ENCODE measurements at places on chromosomes 1 and 21.
A peak's percentile ranks its signal among the peaks of the same experiment; 100 is the strongest.

- DNase-seq, result no peak
Observed at GRCh38 chr1:66088787-66089186, 296.1 kb downstream of the PDE4B start.

GRCh38 chr1:186059752-186060151 is 315.3 kb downstream of the TPR start:
- DNase-seq, result no peak

GRCh38 chr21:46191257-46191685 is 7.0 kb upstream of the SPATC1L start:
- no peak for DNase-seq

DNA sequence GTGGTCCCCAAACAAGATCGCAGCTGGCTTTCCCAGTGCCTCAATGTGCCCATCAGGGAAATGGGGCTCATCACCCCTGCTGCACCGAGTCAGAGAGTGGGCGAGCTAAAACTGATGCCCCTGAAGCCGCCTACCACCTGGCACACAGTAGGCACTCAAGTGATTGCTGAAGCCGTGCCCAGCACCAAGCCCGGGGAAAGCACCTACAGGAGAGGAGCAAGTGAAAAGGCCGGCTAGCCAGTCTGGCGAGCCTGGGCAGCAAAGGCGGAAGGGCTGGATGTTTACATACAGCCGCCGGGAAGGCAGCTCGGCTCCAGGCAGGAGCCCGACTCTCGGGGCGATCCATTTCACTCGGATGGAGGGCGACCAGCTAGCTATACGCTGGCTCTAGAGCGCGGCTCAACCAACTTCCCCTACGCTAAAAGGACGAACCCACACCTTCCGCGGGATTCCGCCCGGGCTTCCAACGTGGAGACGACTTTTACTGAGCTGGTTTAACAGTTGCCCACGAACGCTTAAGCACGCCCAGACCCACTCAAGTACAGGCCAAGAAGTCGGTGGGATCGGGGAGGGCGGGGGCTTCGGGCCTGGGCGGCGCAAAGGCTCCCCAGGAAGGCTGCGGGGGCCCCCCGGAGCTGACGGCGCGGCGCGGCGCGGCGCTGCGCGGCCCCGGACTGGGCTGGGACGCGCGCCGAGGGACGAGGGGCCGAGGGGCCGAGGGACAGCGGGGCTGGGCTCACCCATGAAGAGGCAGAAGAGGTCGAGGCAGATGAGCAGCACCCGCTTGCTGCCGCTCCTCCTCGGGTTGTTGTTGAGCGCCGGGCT is 1.0 kb downstream of the PLPP3 start:
- no peak for DNase-seq

DNA sequence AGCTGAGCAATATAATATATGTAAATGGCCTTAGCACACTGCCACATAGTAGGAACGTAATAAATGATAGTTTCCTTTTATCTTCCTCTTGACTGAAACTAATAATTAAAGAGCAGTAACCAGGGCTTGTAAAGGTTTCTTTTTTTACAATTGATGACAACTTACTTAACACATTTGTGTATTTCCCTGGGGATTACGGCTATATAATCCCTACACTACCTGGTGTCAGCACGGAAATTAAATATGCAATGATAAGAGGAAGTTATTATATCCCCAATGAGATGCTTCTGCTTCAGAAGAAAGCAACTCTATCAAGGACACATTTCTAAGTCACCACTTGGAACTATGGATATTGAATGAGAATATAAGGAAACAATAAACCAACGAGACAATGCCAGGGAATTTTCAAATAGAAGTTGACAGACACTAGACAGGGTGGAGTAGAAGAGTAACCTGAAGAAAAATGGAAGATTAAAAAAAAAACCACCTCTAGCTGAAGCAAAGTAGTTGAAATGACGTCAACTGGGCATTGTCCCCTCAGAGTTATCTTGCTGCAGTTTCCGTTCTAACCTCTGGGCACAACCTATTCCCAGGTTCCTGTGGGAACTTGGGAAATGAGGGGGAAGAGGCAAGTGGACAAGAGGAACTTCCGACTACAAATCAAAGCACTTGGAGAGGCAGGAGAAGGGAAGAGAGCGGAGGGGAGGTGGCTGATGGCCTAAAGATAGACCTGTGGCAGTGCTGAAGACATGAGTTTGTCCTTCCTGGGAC is 66.5 kb downstream of the PLPP3 start:
- no peak for DNase-seq

DNA sequence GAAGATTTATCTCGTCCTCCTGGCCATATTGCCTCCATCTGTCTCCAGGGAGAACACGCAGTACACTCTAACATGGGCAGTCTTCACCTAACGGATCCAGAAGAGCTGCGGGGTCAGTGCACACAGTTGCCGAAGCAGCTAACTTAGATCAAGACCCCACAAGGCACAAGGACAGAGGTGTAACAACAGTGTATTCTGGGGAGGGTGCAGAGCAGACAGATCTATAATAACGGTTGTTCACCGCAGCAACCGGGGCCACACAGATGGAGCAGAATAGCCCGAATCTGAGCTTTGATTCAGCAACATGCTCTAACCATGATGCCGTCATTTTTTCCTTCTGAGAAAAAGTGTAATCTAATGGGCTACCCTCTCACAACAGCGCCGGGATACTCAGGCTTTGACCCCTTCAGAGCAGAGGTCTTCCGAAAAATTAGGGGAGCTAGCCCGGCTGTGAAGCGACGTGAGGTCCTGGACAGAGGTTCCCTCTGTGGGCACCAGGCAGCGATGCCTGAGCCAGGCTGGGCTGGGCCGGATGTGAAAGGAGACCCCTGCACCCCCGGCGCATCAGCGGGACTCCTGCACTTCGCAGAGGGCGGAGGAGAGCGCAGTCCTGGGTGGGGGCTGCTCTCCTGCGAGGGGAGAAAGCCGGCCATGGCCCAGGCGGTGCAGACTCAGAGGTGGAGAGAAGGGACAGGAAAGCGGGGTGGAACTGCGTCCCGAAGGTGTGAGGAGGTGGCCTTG is 57.5 kb downstream of the BCL9 start:
- DNase-seq, result peak; percentile 63

DNA sequence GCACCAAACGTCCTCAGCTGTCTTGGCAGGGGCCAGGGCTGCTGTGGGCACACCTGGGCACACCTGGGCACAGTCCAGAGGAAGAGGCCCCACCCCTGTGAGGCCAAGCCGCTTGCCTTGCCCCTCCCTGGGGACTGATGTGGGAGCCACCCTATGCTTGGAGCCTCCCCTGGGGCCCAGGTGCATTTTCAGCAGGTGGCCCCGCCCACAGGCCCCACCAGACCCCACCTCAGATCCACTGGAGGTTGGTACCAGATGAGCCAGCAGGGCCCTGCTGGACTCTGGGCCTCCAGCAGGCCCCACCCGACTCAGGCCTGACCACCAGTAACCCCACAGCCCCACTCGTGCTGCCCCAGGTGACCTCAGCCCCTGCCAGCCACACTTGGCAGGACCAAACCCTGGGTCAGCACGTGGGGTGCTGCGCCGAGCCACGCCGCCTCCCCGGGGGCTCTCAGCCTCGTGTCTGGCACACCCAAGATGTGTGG is 8.8 kb downstream of the SLC19A1 start:
- DNase-seq, result no peak

DNA sequence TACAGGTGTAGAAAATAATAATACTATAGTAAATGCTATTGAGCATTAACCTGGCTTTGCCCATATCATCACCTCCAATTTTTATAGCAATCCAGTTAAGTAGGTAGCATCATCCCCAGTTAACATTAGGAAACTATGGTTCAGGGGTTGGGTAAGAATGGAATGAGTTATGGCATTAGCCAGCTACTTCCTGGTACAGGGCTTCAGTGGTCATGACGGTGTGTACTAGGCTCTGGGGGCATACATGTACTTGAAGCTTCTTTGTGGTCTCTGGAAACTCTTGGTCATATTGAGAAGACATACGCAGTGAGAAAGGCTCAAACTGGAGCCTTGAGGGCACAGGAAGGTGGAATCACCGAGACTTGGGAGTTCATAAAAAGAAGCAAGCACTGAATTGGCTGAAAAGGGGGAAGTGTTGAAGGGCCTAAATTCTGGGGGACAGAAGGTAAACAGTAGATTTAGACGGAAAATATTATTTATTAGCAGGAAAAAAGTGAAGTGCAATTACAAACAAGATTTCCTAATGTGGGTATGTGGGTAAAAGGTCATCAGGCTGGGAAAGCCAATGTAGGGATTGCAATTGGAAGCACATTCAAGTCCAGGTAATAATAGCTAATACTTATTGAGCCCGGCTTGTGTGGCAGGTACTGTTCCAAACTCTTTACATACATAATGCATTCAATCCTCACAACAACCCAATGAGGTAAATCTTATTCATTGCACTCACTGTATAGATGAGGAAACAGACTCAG is 114.2 kb upstream of the ATP1A1 start:
- no peak for DNase-seq

DNA sequence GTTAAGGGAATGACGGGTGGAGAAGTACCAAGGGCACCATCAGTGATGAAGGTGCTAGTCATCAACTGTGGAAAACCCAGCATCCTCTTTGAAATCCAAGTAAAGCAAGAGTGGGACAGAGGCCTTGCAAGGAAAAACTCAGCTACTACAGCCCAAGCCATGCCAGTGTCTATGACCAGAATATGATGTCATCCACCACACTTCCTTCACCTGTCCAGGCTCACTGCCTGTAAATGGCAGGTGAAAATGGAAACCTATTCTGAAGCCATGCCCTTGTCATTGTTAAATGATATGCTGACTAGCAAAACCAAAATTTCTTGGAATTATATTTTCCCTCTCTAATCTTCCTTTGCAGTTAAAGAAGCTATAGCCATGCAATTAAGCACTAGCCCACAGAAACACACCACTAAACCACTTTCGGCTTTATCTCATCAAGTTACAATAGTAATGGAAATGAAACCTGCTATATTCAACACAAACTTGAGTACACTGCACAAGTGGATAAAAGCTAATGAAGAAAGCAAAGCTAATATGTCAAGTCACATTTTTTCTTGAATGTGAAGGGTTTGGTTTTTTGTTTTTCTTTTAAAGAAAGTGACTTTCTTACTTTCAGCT is 96.3 kb upstream of the RALGPS2 start:
- no peak for DNase-seq

GRCh38 chr21:31043471-31043870 is 5.2 kb upstream of the KRTAP19-8 start:
- DNase-seq, result no peak

DNA sequence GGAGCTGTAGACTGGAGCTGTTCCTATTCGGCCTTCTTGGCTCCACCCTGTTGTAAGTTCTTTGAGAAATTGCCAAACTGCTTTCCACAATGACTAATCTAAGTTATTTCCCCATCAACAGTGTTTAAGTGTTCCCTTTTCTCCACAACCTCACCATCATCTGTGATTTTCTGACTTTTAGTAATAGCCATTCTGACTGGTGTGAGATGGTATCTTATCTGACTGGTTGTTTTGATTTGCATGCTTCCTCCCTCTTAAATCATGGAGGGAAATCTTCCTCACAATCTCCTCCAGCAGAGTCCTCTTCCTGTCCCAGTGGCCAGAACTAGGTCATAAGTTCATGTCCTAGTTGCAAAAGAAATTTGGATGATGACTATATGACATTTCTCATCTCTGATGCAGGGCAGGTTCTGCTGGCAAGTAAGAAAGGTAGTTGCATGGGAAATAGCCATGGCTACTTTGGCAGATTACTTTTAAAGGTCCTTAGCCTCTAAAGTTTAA is 294.0 kb downstream of the LRRC40 start:
- DNase-seq, result no peak

DNA sequence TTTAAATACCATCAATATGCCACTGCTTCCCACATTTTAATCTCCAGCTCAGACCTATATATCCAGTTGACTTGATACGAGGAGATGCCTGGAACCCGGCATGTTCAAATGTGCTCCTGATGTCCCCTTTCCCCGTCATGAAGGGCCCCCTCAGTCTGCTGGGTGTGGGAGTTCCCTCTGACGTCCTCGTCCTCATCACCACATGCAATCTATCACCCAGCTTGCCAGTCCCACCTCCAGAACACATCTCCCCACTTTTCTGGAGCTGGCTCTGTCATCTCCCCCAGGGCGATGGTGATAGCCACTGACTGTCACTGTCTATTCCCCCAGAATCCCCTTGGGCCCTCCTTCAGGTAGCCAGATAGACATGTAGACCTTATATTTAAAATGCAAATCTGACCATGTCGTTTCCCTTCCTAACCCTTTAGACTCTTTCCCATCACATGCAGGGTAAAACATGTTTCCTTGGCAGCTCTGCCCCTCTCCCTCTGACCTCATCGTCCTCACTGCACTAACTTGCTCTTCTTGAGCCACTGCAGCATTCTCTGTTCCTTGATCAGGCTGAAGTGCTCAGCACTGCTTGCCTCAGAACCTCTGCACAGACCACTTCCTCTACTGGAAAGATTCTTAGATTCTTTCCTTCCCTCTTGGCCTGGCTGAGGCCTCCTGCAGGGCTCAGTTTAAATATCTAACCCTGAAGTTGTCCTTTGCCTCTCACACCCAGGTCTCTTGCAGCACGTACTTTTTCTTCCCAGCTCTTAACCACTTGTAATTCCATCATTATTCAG is 7.4 kb downstream of the AZIN2 start:
- no peak for DNase-seq

DNA sequence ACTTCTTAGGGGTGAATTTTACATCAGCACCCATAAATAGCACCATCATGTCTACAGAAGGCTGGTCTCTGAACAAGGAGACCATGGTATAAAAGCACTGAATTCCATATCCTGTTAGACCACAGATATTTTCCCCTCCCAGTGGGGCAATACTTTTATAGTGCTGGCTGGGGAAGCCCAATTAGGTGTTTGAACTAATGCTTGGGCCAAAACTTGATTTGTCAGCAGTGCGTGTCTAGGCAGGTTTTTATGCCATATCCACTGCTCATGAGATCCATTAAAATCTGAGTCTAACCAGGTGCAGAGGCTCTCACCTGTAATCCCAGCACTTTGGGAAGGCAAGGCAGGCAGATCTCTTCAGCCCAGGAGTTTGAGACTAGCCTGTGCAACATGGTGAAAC is 623.0 kb downstream of the NPHP4 start:
- no peak for DNase-seq

GRCh38 chr1:210384625-210385024 is 55.9 kb downstream of the HHAT start:
- no peak for DNase-seq

DNA sequence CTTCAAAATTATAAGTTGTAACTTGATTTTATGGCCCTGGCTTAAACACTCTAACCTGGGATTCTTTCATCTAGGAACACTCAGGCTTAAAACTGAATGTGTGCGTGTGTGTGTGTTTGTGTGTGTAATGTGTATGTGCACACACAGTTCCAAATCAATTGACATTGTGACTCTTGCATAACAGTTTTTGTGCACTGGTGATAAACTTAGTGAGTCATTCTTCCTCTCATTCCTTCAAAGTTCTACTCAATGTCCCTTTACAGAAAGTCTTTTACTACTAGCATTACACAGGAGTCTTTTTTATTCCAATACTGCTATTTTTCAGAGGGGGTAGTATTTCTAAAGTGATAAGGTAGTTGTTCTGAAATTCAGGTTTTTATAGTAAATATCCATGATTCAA is 943.6 kb downstream of the KCNT2 start:
- DNase-seq, result no peak

GRCh38 chr1:213523781-213524398 is 463.9 kb upstream of the PROX1 start:
- no peak for DNase-seq
